ENCODE measurements at places on chromosomes 3 and 15. TPM values are rescaled to one million over a fixed set of nuclear protein-coding genes. Genes with fewer than 3 reads are reported as not detected.

The SAMMSON gene
- 14.7 TPM for total RNA-seq

The PCLAF gene
- total RNA-seq: 0.91 TPM

The MTMR10 gene
- 12.5 TPM for total RNA-seq

The DTX3L gene
- total RNA-seq: 26.6 TPM

The NANOGP8 gene
- 1.5 TPM for total RNA-seq

The PSTPIP1 gene
- 14.1 TPM for total RNA-seq

The GALNT15 gene
- total RNA-seq: 113 TPM

The KIF9 gene
- 6.5 TPM for total RNA-seq

The INKA1 gene
- 8.8 TPM for total RNA-seq

DNA sequence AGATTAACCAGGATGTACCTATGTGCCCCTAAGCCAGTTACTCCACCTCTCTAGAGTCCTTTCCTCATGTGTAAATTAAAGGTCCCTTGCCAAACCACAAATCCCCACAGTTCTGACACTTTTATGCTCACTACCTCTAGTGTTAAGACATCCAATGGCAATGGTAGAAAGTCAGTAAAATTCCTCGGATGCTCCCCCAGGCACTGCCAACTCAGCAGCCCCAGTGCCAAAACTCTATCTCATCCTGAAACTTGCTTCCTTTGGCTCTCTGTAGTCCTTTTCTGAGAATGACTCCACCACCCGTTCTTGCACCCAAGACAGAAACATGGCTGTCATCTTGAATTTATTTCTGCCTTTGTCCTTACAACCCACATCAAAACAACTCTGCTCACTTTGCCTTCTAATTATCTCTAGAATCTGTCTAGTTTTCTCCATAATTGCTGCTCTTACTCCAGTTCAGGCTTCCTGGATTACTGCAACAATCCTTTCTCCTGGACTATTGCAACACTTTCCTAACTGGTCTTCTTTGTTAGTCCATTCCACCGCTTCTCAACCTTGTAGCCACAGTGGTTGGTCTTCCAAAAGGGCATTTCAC lies 41.6 kb downstream of the MB21D2 start:
- DNase-seq: no peak

- no peak for DNase-seq
Observed at GRCh38 chr15:48966595-48967301, 3.0 kb upstream of the SHC4 start.

- no peak for DNase-seq
Observed at GRCh38 chr3:171443211-171443957, 16.8 kb downstream of the TNIK start.

DNA sequence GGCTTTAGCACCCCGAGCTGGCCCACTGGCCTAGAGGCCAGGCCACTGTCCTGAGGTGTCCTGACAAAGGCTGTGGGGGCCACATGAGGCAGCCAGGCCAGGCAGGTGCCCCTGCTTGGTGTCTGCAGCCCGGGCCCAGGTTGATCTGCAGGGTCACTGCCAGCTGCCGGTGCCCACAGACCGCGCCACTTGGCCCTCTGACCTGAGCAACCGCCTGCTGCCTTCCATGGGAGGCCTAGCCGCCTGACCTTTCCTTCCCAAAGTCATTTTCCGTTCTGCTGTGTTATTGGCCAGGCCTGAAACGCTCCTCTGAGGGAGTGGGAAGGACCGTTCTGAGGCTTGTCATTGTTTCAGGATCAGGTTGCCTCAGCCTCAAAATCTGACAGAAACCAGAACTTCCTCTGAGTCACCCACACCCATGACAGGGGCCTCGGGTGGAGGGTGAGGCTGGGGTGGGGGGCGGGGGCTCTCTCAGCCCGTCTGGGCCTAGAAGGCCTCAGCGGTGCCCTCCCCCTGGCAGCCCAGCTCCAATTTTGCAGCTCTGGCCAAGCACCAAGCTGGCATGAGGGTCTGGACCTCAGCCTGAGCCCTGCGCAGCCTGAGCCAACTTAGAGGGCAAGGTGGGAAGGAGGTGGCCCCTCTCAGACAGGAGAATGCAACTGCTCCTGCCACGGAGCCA lies 140.7 kb upstream of the MEF2A start:
- peak; percentile 82 for DNase-seq

DNA sequence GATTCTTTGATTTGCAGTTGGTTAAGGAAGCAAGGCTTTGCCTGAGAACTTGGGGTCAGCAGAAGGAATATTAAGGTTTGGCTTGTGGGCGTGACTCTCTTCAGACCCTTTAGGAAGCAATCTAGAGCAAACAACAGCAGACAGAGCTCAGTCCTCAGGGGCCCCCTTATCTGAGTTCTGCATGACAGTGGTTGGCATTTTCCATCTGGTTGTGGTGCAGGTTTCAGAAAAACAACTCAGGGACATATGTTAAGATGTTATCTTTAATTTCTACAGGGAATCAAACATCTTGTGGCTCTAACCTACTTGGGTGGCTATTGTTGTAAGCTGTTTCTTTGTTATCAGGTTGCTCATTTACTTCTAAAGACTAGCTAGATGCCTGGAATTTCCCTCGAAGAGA lies 141.4 kb downstream of the VPS8 start:
- no peak for DNase-seq

DNA sequence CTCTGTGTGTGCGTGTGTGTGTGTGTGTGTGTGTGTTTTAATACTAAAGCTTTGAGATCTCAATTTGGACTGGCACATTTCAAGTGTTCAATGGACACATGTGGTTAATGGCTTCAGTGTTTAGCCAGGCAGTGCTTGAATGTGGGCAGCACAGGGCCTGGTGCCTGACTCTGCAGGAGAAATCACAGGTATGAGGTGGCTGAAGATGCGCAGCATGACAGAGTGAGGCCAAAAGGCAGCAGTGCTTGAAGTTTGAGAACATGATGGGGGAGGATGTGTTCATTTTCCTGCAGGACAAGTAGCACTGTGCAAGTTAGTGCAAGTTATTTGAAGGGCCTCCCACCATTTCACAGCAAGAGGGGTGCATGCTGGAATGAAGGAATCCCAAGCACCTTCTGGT lies 620.5 kb upstream of the TBL1XR1 start:
- no peak for DNase-seq

- DNase-seq: no peak
Observed at GRCh38 chr3:115187149-115187757, 40.2 kb upstream of the ZBTB20 start.

DNA sequence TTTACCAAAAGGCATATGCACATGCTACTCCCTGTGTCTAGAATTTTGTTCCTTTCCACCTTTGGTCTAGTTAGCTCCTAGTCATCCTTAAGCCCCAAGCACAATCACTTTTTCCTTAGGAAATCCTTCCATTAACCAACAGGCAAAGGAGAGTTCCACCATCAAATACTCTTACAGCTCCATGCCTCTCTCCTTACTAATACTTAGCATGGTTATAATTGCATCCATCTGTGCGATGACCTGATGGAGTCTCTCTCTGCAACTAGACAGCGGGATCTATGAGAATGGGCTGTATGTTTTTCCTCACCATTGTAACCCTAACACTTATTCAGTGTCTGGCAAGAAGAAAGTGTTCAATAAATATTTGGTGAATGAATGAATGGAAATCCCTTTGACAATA lies 69.3 kb upstream of the SMAD3 start:
- DNase-seq: no peak

- no peak for DNase-seq
Observed at GRCh38 chr15:72690938-72691337, 4.9 kb downstream of the BBS4 start.

- no peak for DNase-seq
Observed at GRCh38 chr3:123656691-123657090, 71.8 kb upstream of the HACD2 start.

DNA sequence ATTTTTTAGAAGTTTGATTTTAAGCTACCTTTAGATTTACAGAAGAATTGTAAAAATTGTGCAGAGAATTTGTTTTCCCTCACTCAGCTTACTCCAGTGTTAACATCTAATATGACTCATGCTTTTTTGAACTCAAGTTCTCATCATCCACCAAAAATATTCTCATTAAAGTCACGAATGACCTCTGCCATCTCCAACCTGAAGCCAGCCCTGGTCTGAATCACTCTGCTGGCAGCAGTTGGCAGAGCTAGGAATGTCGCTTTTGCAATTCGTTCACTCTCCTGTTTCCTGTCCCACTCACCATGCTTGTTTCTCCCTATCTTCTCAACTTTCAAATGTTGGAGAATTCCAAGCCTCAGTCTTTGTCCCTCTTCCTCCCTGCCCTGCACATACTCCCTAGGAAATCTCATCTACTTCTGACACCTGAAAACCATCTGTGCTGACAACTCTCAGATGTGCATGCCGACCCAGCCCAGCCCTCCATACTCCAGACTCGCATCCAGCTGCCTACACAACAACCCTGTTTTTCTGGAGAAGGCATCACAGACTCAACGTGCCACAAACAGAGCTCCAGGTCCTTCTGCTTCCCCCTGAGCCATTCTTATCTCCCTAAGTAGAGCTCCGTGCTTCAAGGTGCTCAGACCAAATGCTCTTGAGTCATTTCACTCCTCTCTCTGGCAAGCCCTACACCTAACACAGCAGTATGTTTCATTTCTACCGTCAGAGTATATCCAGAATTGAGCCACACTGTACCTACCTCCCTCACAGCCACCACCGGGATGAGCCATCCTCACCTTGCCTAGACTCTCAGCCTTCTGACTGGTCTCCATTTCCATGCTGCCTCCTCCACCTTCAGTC lies 24.9 kb downstream of the PRR23E start:
- DNase-seq: no peak

- no peak for DNase-seq
Observed at GRCh38 chr3:159640225-159640624, 348.4 kb upstream of the IL12A start.

- no peak for DNase-seq
Observed at GRCh38 chr3:62364191-62364590, 9.2 kb downstream of the FEZF2 start.

- no peak for DNase-seq
Observed at GRCh38 chr3:8154617-8155016, 347.0 kb upstream of the LMCD1 start.
